ENCODE measurements at places on chromosomes 11 and 22. TPM values are rescaled to one million over a fixed set of nuclear protein-coding genes. Genes with fewer than 3 reads are reported as not detected.

Gene OTOG
- not detected for total RNA-seq

Gene SYT12
- total RNA-seq = 0.38 TPM

Gene OR2D3
- total RNA-seq = not detected

Gene PKDREJ
- total RNA-seq = 0.07 TPM

Gene INPP5J
- not detected for total RNA-seq

- H3K27ac ChIP-seq = no peak overlapping the region
- H3K4me3 ChIP-seq = no peak overlapping the region
- peaks cover 10% of the 10 kb centered on the region for H3K27me3 ChIP-seq
- no peaks in the 10 kb centered on the region for H3K36me3 ChIP-seq
- DNase-seq = peak; percentile 61
- H3K4me1 ChIP-seq = peaks cover 7% of the 10 kb centered on the region
These were observed 96.5 kb upstream of the FGF3 start for GRCh38 chr11:69915501-69916250.

DNA sequence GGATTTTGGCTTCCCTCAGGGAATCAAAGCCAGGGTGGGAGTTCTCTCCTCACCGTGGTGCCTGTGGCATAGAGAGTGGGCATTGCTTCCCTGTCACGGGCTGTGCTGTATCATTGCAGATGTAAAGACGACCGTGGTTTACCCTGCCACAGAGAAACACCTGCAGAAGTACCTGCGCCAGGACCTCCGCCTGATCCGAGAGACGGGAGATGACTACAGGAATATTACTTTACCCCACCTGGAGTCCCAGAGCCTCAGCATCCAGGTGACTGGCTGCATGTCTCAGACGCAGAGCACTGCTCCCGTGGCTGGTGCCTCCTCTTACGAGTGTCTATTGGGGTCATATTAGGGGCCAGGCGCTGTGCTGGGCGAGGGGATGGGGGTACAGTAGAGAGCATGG lies 24.2 kb upstream of the ST3GAL4 start:
- peak overlapping the region; percentile 82 for H3K27ac ChIP-seq
- DNase-seq = peak; percentile 20

- H3K27me3 ChIP-seq = peaks cover 13% of the 10 kb centered on the region
- H3K27ac ChIP-seq = no peak overlapping the region
- H3K4me1 ChIP-seq = no peaks in the 10 kb centered on the region
- no peak for DNase-seq
- H3K4me3 ChIP-seq = no peak overlapping the region
- no peaks in the 10 kb centered on the region for H3K36me3 ChIP-seq
These were observed 2.8 kb downstream of the SLC22A8 start for GRCh38 chr11:63012839-63013238.

DNA sequence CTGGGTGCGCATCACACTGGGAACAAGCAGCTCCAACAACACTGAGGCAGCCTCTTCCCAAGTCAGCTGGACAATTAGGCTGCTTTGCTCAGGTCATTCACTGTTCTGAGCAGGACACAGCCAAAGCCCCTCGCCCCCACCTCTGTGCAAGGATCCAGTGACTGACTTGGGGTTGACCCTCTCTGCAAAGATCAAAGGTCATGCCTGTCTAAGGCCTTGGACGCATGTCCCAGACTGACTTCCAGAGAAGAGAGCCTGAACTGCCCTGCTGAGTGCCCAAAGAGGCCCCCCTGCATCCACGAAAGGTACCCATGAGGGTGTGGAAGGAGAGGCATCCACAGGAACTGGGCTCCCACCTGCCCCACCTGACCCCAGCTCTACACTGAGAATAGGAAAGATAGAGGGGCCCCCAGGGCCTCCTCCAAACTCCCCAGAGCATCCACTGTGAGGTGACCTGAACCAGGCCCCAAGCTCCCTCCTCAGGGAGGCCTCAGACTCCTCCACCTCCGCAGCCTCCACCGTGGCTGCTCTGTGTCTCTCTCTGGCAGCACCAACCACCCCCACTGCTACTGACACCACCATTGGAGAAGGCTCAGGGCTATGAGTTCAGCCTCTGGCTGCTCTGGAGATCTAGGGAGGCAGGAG lies 53.5 kb downstream of the IGLL5 start:
- no peak overlapping the region for H3K4me3 ChIP-seq
- H3K4me1 ChIP-seq = peaks cover 6% of the 10 kb centered on the region
- H3K27me3 ChIP-seq = no peaks in the 10 kb centered on the region

- no peak for DNase-seq
- peaks cover 3% of the 10 kb centered on the region for H3K4me1 ChIP-seq
- no peak overlapping the region for H3K27ac ChIP-seq
- no peaks in the 10 kb centered on the region for H3K36me3 ChIP-seq
- no peak overlapping the region for H3K4me3 ChIP-seq
- no peaks in the 10 kb centered on the region for H3K27me3 ChIP-seq
These were observed 73.5 kb downstream of the BRD1 start for GRCh38 chr22:49753961-49754695.

- H3K27me3 ChIP-seq = peaks cover 46% of the 10 kb centered on the region
- H3K4me3 ChIP-seq = no peak overlapping the region
- H3K27ac ChIP-seq = no peak overlapping the region
- H3K36me3 ChIP-seq = no peaks in the 10 kb centered on the region
- no peaks in the 10 kb centered on the region for H3K4me1 ChIP-seq
These were observed 21.7 kb upstream of the SLN start for GRCh38 chr11:107733518-107733917.

- no peak overlapping the region for H3K4me3 ChIP-seq
- no peak for DNase-seq
- H3K27me3 ChIP-seq = peaks cover 48% of the 10 kb centered on the region
- H3K4me1 ChIP-seq = peaks cover 34% of the 10 kb centered on the region
These were observed 84.8 kb downstream of the TP53I11 start for GRCh38 chr11:44865866-44866272.

- H3K4me1 ChIP-seq = no peaks in the 10 kb centered on the region
- no peak overlapping the region for H3K4me3 ChIP-seq
- H3K36me3 ChIP-seq = no peaks in the 10 kb centered on the region
These were observed 77.4 kb upstream of the BLID start for GRCh38 chr11:122193457-122193856.

DNA sequence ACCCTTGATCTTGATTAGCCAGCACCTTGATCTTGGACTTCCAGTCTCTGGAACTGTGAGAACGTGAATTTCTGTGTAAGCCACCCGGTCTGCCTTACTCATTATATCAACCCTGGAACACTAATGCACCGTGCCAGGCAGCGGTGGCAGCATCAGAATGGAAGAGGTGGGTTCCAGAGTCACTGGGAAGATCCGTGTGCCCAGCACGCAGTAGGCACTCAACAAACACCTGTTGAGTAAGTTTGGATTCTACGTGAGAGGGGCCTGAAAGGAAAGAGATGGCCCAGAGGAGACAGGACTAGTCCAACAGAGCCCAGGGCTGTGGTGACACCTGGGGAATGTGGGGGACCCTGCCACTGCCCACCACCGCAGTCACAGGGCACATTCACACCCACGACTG lies 6.6 kb upstream of the UPK3A start:
- H3K27ac ChIP-seq = no peak overlapping the region
- no peaks in the 10 kb centered on the region for H3K4me1 ChIP-seq
- peaks cover 29% of the 10 kb centered on the region for H3K27me3 ChIP-seq

DNA sequence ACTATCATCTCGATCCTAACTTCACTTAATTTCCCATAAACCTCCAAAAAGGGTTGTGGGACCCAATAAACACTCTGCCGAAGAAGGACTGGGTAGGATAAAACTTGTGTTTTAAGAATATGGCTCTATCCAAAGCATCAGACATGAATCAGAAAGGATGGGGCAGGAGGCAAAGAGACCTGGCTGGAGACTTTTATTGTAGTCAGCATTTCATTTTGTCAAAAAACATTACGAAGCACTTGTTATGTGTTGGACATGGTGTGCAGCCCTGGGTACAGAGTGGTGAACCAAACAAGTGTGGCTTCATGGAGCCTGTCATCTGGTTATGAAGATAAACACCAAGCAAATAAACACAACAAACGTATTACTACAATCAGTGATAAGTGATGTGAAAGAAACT lies 17.3 kb downstream of the IL10RA start:
- no peak for DNase-seq
- H3K27me3 ChIP-seq = no peaks in the 10 kb centered on the region
- peaks cover 81% of the 10 kb centered on the region for H3K4me1 ChIP-seq
- peak overlapping the region; percentile 98 for H3K27ac ChIP-seq

- no peak for DNase-seq
- no peaks in the 10 kb centered on the region for H3K27me3 ChIP-seq
- H3K36me3 ChIP-seq = no peaks in the 10 kb centered on the region
- no peak overlapping the region for H3K27ac ChIP-seq
These were observed 48.4 kb downstream of the CDKN1C start for GRCh38 chr11:2837096-2837601.

DNA sequence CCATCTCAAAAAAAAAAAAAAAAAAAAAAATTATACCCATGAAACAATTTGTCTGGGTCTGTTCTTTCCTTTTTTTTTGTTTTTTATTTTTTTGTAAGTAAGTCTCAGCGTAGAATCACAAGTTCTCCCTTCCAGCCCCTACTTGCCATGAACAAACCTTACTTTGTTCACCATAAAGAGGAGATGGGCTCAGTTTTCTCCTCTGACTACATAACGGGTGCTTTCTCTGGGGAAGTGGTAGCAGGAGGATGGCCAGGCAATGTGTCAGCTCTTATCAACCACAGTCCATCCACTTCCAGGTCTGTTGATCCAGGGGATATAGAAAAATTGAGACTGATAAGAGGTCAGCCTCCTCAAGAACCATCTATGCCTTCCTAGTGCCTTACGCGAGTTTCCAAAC lies 11.0 kb downstream of the ASCC2 start:
- no peak overlapping the region for H3K27ac ChIP-seq
- H3K36me3 ChIP-seq = peaks cover 32% of the 10 kb centered on the region
- H3K27me3 ChIP-seq = no peaks in the 10 kb centered on the region

DNA sequence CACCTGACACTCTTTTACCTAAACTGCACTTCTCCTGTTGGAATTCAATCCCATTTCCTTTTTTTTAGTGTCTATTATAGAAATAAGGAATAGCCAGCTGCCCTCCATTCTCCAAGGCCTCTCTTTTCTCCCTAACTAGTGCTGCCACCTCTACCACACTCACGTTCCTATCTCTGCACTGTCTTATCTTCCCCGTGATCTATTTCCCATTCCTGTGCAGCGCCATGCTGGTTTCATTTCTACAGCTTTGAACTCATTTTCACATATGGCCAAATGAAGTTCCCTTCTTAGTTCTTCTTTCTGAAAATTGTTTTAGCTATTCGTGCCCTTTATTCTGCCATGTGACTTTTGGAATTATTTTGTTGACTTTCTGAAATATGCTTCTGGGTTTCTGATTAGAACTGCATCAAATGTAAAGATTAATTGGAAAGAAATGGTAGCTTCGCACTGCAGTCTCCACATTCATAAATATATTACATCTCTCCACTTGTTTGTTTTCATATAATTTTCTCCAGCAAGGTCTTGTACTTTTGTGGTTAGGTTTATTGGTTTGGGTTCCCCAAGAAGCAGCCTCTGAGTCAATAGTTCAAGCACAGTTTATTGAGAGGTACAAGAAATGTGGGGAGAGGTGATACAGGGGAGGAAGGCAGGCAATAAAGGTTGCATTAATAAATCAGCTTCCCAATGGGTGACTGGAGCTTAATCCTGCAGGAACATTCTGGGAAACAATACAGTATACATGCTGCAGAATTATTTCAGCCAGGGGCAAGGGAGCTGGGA lies 43.7 kb upstream of the DRD2 start:
- no peak overlapping the region for H3K27ac ChIP-seq
- H3K36me3 ChIP-seq = no peaks in the 10 kb centered on the region
- H3K27me3 ChIP-seq = peaks cover 36% of the 10 kb centered on the region
- H3K4me1 ChIP-seq = no peaks in the 10 kb centered on the region
- no peak overlapping the region for H3K4me3 ChIP-seq
- no peak for DNase-seq

GRCh38 chr22:23891726-23892125 lies 2.5 kb upstream of the MIF start:
- H3K36me3 ChIP-seq = no peaks in the 10 kb centered on the region
- peak overlapping the region; percentile 92 for H3K27ac ChIP-seq
- H3K4me1 ChIP-seq = peaks cover 18% of the 10 kb centered on the region
- no peak for DNase-seq

GRCh38 chr11:14974515-14975251 lies 2.5 kb upstream of the CALCA start:
- H3K4me1 ChIP-seq = peaks cover 21% of the 10 kb centered on the region
- H3K36me3 ChIP-seq = no peaks in the 10 kb centered on the region
- no peak for DNase-seq
- no peak overlapping the region for H3K27ac ChIP-seq
- peaks cover 54% of the 10 kb centered on the region for H3K27me3 ChIP-seq

DNA sequence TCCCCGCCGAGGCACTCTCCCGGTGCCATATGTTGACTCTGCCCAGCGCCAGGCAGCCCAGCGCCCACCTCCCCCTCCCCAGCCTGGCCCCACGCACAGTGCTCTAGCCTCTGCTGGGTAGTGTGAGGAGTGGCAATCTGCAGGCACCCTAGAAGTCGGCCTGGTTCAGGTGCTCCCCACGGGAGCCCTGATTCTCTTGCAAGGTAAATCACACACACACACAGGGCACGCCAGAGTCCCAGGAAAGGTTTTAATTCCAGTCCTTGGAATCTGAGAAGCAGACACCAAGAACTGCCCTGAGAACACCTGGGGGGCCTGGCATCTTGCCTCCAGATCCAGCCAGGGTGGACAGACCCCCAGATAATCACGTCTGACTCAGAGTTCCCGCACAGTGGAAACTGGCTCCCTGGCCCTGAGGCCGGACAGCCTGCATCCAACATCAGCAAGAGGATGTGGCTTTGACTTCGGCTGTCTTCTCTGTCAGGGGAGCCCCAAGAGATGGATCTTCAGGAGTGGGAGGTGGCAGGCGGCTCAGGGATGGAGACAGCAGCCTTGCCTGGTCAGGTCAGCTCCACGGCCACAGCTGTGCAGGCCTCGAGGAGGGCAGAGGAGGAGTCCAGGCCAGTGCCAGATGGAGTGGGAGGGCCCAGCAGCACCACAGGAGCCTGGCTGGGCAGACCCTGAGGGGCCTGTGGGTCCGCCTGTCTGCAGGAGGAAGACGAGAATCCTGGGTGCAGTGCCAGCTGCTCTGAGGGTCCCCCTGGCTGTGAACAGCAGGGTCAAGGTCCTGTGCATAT lies 1.1 kb upstream of the RIN1 start:
- H3K27ac ChIP-seq = peak overlapping the region; percentile 60
- H3K4me3 ChIP-seq = peak overlapping the region; percentile 66
- peaks cover 16% of the 10 kb centered on the region for H3K36me3 ChIP-seq
- peaks cover 24% of the 10 kb centered on the region for H3K4me1 ChIP-seq
- DNase-seq = no peak
- no peaks in the 10 kb centered on the region for H3K27me3 ChIP-seq

DNA sequence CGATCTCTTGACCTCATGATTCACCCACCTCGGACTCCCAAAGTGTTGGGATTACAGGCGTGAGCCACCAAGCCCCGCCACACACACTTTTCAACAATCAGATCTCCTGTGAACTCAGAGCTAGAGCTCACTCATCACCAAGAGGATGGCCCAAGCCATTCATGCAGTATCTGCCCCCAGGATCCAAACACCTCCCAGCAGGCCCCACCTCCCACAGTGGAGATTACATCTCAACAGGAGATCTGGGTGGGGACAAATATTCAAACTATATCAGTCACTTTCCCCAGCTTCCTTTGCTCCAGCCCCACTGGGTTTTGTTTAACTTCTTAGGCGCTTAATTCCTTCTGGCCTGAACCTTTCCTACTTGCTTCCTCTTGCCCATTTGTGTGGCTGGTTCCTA lies 26.3 kb upstream of the SORL1 start:
- H3K27ac ChIP-seq = no peak overlapping the region
- no peak for DNase-seq
- no peak overlapping the region for H3K4me3 ChIP-seq
- no peaks in the 10 kb centered on the region for H3K27me3 ChIP-seq
- peaks cover 13% of the 10 kb centered on the region for H3K4me1 ChIP-seq
- peaks cover 4% of the 10 kb centered on the region for H3K36me3 ChIP-seq

Measured in natural killer cell treated with Interleukin-12 subunit alpha and Interleukin-12 subunit beta and Interleukin-15 and Interleukin-18, amount 100 ng/mL, for 72 hours (primary cell).